ENCODE measurements at places on chromosomes 11 and 22.

DNA sequence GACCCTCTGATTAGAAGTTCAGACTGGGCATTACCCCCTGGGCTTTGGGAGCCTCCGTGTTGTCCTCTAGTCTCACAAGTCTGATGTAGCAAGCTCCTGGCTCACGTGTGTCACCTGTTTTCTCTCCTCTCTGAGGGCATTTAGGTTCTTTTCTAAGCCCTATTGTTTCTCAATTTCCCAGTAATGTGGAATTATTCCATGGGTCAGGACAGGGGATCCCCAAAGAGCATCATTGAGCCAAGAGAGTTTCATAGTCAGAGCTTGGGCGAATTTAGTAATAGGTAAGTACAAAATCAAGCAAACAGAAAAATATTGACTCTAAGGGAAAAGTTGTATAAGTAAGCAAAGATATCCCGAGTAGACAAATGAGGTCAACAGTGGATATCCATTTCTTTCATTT lies 57.3 kb downstream of the PPP6R2 start:
- no peak for DNase-seq

GRCh38 chr11:106091480-106092123 lies 14.1 kb downstream of the AASDHPPT start:
- no peak for DNase-seq

DNA sequence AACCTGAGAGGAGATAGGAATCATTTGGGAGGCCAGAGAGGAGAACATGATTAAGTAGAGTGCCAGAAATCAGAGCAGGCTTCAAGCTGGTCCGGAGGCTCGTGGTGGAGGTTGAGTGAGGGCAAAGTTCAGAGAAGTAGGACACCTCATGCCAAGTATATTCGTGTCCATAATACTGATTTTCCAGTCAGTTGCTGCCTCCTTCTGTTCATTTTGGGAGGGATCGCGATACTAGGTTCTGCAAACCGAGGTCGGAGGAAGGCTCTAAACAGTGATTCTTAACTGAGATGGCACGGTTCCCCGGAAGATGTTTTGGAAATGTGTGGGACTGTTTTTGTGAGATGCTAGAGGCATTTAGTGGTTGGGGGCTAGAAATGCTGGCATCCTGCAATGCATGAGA lies 13.6 kb upstream of the CD3E start:
- peak; percentile 8 for DNase-seq

DNA sequence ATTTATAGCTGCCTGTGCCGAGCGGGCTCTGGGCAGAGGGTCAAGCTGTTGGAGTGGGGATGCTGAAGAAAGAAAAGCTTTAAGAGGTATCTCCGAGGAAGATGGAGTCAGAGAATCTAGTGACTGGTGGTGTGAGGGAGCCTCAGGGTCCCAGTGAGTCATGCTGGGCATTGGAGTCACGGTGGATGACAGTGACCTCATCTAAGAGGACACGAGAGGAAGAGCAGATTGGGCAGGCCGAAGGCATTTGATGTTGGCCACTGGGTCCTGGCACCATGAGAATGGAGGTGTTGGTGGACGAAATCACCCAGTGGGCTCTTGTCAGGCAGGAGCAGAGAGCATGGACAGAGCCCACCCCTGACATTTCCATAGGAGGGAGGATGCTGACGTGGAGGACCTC lies 68.4 kb downstream of the TBC1D22A start:
- DNase-seq: no peak

DNA sequence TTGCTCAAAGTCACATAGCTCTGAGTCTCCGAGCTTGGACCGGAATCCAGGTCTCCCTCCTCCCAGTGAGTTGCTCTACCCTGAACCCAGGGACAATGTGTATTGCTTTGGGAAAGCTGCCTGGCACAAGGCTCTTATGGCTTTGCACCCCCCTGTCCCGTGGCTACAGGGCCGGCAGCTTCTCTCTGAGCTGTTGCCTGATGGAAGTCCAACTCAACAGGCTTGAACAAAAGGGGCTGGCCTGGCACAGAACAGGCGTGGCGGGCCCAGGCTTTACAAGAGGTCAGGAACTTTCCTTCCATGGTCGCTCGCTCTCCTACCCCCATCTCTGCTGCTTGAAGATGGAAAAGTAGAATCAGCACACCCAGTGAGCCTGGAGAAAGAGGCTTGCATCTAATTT lies 34.3 kb downstream of the MYEOV start:
- no peak for DNase-seq

GRCh38 chr11:8699903-8700302 lies 17.3 kb downstream of the RPL27A start:
- DNase-seq: no peak

DNA sequence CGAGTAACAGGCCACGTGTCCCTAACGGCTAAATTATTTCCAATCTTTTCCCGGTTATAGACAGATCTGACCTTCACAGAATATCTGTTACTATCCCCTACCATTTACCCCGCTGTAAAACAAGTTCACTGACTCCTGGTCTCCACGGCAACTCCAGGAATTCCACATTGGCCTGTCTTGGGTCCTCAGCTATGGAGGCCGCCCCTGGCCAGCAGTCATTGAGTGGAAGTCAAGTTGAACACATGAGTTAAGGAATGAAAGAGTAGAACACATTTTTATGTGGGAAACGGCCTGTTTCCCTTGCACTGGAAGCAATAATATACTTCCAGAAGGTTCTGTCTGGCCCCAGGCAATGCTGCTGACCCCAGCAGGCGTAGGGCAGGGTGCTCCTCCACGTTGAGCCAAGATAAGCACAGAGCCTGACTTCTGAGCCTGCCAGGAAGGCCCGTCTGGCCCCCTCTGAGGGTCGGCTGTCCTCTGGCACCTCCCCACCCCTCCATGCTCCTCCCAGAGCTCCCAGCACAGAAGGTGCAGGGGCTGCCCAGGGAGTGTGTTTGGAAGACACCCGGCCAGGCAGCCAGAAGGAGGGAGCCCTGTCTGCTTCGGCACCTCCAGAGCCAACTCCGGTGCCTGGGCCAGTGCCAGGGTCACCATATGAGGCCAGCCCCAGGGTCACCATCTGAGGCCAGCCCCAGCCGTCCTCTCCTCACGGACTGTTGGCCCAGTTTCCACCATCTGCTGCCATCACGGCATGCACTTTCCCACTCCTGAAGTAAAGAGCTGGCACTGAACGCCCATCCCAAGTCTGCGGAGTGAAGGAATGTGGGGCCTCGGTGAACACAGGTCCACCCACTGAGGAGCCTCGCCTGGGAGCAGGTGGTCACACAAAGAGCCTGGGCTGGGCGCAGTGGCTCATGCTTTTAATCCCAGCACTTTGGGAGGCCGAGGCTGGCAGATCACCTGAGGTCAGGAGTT lies 813.2 kb downstream of the BRD1 start:
- no peak for DNase-seq

DNA sequence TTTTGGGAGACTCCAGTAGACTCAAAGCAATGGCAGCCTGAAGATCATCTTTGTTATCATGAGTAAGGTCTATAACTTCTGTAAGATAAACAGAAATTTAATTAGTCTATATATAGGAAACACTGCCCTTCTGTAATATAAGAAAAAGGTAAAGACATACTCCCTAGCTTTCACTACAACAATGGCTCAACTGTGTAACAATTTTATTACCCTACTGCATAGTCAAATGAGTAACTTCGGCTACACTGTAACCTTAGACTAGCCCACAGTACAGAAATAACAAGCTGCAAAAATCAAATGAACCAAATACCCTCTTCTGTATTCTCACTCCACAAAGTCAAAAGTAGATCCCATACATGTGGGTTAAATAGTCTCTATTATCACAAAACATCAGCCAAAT lies 33.7 kb downstream of the USP28 start:
- DNase-seq: no peak
